ENCODE measurements at places on chromosomes 4 and X. TPM values are rescaled to one million over a fixed set of nuclear protein-coding genes. Genes with fewer than 3 reads are reported as not detected.

- no peak for DNase-seq
Measured at GRCh38 chrX:117376460-117376859, 740.1 kb downstream of the KLHL13 start.

GRCh38 chr4:52883183-52883621 is 21.1 kb downstream of the RASL11B start:
- no peak for DNase-seq

GRCh38 chr4:73051625-73052024 is 17.9 kb downstream of the COX18 start:
- DNase-seq = no peak

Gene POLN
- 1.5 TPM for total RNA-seq

Gene MAGEA9B
- total RNA-seq = 0.31 TPM

DNA sequence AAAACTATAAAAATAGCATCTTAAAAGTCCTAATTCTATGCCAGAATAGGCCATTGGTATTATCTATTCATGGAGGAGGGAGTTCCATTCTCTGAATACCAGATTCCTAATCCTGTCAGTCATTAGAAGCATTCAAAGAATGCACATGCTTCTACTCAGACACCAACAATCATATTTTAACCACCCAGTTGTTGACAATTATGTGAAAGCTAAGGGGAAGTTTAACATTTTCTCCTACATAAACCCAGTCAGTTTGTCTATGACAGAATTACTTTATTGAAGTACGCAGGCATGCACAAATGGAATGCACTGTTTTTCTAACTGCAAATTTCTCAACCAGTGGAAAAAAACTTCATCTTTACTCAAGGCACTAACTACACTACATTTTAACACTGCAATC is 69.6 kb upstream of the MTNR1A start:
- DNase-seq = no peak

- DNase-seq = peak; percentile 83
Measured at GRCh38 chr4:168831919-168832762, 177.9 kb downstream of the CBR4 start.

- DNase-seq = peak; percentile 15
Measured at GRCh38 chr4:8738471-8738931, 133.1 kb downstream of the HMX1 start.

Gene HELT
- total RNA-seq = not detected

DNA sequence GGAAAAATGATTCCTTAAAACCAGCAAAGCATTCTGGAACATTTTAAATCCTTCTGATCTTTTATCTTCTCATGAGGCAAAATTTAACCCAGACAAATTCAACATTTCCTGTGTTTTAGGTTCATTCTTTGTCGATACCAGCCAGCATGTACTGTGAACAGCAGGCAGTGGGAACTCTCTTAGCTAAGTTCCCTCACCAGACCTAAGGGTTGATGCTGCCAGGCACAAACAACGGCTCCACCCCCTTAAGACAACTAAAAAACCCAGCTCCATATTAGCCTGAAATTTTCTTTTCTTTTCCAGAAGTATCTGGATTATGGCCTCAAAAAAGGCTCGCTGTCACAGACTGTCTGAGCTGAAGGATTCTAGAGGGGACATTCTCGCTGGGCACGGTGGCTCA is 2.4 kb upstream of the RBM47 start:
- no peak for DNase-seq

GRCh38 chr4:8093587-8094274 is 64.9 kb downstream of the ABLIM2 start:
- no peak for DNase-seq

Gene TBX22
- 0.81 TPM for total RNA-seq

Gene RAB41
- total RNA-seq = not detected

Gene APOOL
- total RNA-seq = 8.0 TPM

GRCh38 chrX:104270916-104271512 is 16.3 kb upstream of the ESX1 start:
- DNase-seq = peak; percentile 53

GRCh38 chrX:150934453-150934852 is 36.0 kb upstream of the CD99L2 start:
- peak; percentile 81 for DNase-seq

DNA sequence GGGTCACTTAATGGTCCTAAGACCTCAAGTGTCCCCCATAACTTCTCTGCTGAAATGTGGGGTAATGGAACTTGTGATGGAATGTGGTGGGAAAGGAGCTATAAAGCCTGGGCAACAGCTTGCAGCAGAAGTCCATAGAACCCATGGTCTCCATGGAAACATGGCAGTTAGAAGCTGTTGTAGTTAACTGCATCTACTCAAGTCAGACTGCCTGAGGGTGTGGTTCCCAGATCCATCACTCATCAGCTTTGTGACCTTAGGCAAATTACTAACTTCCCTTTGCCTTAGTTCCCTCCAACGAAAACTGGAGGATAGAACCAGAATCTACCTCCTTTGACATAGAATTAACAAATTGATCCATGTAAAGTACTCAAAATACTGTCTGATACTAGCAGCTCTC is 113.0 kb downstream of the SPATA18 start:
- DNase-seq = no peak

GRCh38 chrX:152896450-152896849 is 1.4 kb upstream of the ZNF185 start:
- no peak for DNase-seq

Gene DOCK11
- 6.2 TPM for total RNA-seq

DNA sequence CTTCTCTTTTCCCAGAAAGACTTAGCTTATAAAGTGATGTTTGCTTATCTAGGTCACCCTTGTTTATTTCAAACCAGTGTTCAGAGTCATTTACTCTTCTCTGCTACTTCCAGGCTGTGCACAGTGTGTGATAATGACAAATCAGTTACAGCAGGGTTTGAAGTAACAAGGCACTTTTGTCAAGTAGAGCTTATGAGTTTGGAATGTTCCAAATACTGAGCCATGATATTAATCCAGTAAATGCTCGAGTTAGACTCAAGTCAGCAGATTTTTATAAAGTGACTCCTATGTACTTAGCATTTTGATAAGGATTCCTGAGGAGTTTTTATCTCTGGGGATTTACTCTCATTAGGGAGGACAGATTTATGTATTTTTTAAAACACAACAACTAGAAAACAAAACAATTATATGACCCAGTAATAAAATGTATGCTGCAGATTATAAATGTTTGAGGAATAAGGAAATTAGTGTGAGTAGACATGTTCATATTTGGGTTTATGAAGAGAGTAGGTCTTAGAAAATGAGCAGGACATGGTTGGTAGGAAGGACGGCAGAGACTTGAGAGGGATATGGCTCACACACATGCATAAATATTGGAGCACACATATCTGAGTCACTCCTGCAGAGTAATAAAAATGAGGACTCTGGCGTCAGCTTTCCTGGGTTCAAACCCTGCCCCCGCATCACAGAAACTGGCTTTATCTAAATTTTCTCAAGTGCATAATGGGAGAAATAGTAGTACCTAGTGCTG is 271.2 kb downstream of the FBXO8 start:
- no peak for DNase-seq

Gene P2RY8
- total RNA-seq = not detected

Gene NHSL2
- 5.7 TPM for total RNA-seq

DNA sequence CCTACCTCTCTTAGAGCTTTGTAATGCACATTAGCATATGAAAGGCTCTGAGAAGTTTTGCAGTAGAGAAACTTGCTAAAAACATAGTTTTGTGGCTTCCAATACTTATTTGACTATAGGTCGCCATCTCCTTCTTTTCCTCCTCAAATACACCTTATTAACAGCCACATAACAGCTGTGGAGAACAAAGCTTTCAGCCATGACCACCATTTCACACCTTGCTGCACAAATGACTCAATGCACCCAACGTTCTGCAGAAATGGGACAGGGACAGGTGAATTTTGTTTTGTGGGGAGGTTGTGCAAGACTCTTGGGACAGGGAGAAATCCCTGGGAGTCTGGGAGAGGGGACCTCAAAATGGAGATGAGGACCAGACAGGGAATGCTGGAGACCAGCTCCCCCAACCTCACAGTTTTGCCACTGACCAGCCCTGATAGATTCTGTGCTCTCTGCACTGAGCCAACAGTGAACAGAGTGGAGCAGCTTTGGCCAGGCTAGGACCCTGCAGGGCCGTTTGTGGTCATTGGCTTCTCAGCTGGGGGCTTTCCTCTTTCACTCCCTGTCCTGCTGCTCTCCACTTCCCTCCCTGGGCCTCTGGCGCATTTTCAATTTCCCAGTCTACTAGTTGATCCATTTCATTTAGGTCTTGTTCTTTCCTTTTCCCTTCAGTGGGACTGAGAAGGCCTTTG is 16.6 kb downstream of the FRMPD3 start:
- no peak for DNase-seq

DNA sequence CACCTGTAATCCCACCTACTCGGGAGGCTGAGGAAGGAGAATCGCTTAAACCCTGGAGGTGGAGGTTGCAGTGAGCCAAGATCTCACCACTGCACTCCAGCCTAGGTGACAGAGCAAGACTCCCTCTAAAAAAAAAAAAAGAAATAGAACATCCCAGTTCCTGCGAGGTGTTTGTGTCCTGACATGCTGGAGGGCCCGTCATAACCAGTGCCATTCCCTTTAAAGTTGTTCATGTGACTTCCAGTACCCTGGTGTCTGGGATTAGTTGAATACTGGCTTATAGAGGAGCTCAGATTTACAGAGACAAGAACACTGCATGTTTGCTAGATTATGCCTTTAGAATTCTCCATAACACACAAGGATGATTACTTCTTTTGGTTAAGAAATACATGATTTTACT is 37.6 kb upstream of the TADA2B start:
- DNase-seq = no peak

Gene ODAPH
- total RNA-seq = not detected

GRCh38 chr4:183885205-183885720 is 19.8 kb upstream of the STOX2 start:
- no peak for DNase-seq

DNA sequence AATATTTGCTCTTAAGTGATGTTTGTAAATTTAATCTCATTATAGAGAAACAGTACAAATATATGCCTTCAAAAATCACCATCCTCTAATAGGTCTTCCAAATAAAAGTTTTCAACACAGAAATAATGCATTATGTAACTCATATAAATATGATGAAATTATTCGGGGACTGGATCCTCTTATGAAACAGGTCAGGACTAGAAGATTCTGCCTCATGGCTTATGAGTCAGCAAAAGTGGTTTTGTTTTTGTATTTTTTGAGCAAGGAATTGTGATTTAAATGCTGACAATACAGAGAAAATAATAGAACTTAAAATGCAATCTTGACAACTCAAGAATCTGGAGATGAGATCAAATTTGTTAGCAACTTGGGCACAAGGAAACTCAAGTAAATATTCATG is 179.7 kb upstream of the NDP start:
- no peak for DNase-seq

DNA sequence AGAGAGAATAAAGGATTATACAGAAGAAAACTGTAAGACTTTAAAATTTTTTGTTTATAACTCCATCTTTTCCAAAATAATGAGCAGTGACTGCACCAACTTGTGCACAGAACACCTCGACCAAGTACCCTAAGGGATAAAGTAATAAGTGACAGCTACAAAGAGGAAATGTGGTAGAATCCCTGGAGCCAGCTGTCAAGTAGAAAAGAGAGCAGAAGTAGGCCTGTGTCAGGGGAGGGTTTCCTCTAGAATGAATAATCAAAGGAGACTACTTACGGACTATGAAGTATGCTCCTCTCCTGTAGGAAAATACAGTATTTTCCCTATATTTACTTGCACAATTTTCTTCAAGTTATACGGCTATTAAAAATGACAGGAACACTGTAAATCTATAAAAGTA is 1.2 kb downstream of the EIF1AX start:
- no peak for DNase-seq

Gene TACC3
- total RNA-seq = 156 TPM

DNA sequence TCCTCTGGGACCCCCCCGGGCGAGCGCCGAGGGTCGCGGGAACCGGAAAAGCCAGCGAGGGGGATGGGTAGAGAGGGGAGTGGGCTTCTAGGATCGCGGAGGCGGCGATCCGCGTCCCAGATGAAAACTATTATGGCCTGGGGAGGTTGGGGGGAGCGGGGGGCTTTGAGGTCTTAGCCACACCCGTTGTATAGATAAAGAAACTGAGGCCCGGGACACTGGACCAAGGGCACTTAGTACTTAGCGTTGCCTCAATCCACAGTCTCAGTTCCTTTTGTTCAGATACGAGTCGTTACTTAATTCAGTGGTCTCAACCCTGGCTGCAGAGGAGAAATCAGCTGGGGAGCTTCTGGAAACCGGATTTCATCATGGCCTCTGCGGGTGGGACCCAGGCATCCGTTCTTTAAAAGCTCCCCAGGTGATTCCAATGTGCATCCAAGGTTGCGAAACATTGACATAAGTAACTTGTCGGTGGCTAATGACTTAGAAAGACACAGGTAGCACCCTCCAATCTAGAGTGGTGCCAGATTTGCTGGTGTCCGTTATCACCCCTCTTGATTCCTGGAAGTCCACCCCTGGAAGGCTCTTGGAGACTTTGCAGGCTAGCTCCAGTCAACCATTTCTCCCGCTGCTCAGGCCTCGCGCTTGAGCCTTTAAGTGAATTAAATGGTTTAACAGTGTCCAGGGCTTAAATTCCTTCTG is 90.7 kb downstream of the GEMIN8 start:
- DNase-seq = peak; percentile 31

DNA sequence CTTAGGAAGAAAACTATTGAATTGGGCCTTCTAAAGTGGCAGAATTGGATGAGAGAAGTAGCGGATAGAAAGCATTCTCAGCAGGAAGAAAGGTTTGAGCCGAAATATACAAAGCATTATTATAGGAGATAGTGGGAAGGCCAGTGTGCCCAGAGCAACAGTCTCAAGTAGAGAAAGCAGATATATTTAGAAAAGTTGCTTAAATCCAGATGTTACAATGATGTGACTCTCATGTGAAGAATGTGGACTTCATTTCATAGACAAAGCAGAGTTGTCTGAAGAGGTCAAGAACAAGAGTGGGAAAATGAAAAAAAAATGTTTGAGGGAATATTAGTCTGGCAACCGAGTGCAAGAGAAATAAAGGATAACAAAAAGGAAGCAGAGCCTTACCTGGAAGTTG is 66.9 kb downstream of the SYNPO2 start:
- DNase-seq = no peak

- DNase-seq = peak; percentile 23
Measured at GRCh38 chr4:122293374-122294365, 85.1 kb upstream of the ADAD1 start.

GRCh38 chr4:69776696-69777095 is 16.3 kb upstream of the SULT1B1 start:
- DNase-seq = no peak

DNA sequence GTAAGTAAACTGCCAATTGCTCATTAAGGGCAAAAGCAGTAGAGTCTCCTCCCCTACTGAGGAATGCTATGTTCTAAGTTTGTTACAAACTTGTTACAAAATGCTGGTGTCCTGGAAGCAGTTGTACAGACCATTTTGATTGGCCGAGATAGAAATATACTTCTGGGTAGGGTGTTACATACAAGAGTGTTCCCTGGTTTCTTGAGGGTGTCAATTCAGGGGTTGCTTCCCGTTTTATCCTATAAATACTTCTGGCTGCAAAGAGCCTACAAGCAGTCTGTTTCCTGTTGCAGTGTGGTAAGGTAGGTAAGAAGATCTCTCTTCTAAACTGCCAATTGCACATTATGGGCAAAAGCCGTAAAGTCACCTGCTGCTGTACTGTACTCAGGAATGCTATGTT is 5.7 kb downstream of the TRPC5OS start:
- DNase-seq = no peak

Gene DRD5
- not detected for total RNA-seq

Gene FATE1
- total RNA-seq = not detected

GRCh38 chr4:127335732-127336131 is 297.0 kb upstream of the INTU start:
- no peak for DNase-seq

GRCh38 chr4:58275856-58276255 is 1165.7 kb upstream of the IGFBP7 start:
- DNase-seq = no peak
